ENCODE measurements at places on chromosomes 3 and 15.

- DNase-seq: no peak
Measured at GRCh38 chr15:31867536-31868442, 162.5 kb upstream of the CHRNA7 start.

- DNase-seq: no peak
Measured at GRCh38 chr3:144770915-144771351, 799.3 kb downstream of the DIPK2A start.

GRCh38 chr15:77287385-77287784, 132.5 kb downstream of the PEAK1 start:
- DNase-seq: no peak

DNA sequence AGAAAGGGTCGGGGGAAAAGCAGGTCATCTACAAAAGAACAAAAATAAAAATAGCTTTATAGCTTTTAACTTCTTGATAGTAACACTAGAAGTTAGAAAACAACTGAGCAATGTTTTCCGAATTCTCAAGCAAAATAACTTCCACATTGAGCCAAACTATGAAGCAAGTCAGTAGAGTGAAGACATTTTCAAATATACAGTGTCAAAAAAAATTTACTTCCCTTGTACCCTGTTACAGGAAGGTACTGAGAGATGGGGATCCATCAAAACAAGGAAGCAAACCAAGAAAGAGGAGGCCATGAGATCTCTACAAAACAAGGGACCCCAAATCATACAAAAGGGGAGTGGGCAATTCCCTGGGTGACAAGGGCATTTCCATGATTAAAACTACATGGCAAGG, 26.6 kb upstream of the STIMATE start:
- DNase-seq: no peak

DNA sequence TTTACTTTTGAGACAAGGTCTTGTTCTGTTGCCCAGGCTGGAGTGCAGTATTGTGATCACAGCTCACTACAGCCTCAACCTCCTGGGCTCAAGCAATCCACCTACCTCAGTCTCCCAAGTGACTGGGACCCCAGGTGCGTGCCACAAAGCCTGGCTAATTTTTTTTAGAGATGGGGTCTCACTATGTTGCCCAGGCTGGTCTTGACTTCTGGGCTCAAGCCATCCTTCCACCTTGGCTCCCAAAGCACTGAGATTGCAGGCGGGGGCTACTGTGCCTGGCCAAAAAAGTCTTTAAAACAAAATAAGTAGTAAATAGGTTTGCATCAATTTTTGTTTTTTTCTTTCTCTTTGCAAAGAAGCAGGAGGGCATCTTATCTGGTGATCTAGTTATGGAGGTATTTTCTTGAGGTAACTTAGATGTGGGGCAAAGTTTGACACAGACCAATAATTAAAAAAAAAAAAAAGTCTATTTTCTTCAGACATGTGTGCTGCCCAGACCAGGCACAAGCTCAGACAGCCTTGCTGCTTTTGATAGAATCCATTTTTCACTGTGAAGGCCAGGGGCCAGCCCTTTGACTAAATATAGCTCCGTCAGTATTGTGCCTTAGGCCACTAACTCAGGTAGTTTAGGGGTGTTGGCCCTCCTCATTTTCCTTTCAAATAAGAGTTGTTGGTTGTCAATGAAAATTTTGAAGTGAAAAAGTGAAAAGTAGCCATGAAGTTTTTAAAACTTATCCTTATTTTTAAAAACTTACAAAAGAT, 2.5 kb downstream of the ARL6IP5 start:
- DNase-seq: no peak

- no peak for DNase-seq
Measured at GRCh38 chr15:74403991-74404563, 29.7 kb downstream of the SEMA7A start.

- DNase-seq: no peak
Measured at GRCh38 chr3:122510878-122511535, 3.7 kb downstream of the KPNA1 start.

GRCh38 chr15:98537516-98538060, 110.8 kb upstream of the IGF1R start:
- DNase-seq: no peak

- no peak for DNase-seq
Measured at GRCh38 chr15:39828374-39828931, 45.8 kb upstream of the FSIP1 start.

DNA sequence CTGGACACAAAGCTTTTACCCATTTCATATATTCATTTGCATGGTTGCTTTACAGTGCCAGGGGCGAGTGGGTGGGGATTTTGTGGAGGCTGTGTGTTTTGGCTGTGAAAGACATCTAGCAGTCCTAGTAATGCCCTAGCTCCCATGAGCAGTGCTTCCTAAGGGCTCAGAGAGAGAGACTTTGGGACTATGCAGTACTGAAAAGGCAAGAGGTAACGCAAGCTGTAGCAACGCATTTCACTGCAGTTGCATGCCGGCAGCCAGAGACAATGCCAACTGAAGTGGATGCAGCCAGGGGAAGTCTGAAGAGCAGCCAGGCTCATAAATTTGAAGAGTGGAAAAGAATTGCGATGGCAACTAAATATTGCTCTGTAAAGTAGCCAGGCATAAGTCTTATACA, 27.4 kb upstream of the ATP10A start:
- no peak for DNase-seq

Data from omental fat pad (tissue), 4 donors.